Naive thymus-derived CD8-positive, alpha-beta T cell (primary cell): ENCODE measurements at places on chromosomes 13 and 19.
A peak's percentile ranks its signal among the peaks of the same experiment; 100 is the strongest.

- DNase-seq, result no peak
These were observed 763.5 kb upstream of the GPC6 start for GRCh38 chr13:92463134-92463533.

GRCh38 chr19:43616306-43616705 lies 3.1 kb downstream of the ZNF428 start:
- DNase-seq, result no peak

DNA sequence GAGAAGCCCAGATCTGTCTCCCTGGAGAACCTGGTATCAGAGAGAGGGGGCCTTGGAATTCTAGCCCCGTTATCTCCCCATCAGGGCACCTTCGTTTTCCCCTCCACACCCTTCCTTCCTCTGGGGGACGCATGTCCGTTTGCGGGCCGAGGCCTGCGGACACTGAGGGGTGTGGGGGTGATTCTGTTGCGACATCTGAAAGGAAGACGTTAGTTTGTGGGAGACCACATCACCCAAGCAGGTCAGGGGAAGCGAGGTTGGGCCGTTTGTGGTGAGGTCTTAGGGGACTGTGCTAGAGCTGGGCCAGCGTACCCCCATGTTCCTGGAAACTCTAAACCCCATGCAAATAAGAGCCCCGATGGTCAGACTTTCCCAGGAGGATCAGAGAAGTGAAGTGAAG lies 3.7 kb upstream of the HSH2D start:
- DNase-seq, result no peak

DNA sequence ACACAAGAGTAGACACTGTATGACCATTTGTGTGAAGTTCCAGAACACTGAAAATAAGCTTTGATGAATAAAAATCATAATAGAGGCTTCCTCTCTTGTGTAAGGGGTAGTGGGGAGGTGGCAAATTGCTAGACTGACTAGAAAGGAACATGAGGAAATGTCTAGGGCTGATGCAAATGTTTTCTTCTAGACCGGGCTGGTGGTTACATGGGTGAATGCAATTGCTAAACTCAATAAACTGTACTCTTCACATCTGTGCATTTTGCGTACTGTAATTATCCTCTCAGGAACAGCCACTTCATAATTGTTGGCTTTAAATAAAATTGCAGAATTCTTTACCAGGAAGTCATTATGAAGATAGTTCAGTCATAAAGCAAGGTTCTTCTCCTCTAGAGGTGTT lies 5.2 kb upstream of the KBTBD7 start:
- no peak for DNase-seq

- no peak for DNase-seq
These were observed 12.9 kb upstream of the GARIN5A start for GRCh38 chr19:50489461-50490011.

DNA sequence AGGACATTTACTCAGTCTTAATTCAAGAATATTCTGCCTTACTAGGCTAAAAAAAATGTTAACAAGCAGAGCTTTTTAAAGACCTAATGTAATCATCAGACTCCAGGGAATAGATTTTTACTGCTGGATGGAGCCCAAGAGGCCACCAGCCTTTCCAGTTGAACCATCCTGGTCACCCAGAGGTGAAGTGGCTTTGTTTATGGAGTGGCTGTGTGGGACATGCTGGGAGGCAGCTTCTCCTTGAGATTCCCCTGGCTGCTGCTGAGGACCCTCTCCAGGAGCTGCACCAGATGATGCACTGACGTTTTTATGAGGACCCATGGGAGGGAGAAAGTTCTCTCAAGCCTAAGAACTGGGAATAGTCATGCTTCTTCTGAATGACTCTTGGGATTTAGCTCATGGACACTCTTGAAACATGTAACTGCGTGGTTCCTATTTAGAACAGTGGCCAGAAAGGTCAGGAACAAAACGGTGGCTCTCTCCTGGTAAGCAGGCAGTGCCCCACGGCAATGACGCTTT lies 205.9 kb upstream of the MIR17HG start:
- no peak for DNase-seq

GRCh38 chr13:75479102-75479740 lies 2.7 kb downstream of the TBC1D4 start:
- no peak for DNase-seq

DNA sequence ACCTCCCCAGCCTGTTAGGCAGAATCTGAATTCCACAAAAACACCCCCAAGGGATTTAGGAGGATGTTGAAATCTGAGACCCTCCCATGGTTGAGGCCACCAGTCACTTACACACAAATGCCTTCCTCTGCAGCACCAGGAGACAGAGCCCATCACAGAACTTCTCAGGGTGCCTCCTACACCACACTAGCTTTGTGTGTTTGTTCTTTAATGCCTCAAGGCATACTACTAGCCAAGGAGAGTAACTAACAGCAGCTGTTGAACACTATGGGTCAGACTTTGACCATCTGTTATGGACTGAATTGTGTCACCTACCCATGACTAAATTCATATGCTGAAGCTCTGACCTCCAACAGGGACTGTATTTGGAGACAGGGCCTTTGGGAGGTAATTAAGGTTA lies 9.5 kb upstream of the MED26 start:
- DNase-seq, result no peak

DNA sequence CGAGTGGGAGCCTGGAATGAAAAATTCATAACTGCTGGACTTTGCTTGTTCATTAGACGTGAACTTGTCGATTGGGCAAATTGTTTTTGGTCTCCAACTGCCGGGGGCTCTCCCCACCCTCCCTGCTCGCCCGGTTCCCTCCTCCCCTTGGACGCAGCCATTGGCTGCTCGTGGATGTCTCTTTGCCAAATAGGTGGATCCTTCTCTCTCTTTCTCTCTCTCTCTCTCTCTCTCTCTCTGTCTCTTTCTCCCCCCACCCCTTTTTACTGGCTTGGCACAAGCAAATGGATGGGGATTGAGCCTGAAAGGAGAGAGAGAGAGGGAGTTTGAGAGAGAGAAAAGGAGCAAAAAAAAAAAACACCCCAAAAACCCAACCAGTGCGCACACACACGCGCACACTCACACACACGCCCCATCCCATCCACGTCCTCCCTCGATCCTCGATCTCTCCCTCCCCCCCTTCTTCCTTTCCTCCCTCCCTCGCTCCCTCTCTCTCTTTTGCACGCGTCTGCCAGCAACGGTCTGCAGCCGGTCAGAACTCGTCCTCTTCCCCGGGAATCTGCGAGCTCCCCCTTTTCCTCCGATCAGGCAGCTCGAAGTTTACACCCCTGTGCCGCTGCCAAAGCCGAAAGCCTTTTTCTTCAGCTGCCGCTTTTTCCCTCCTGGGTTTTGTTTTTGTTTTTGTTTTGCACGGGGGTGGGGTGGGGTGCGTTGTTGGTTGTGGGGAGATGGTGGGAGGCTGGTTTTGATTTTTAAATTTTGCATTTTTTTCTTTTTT lies 27.8 kb downstream of the NFIX start:
- DNase-seq, result no peak

DNA sequence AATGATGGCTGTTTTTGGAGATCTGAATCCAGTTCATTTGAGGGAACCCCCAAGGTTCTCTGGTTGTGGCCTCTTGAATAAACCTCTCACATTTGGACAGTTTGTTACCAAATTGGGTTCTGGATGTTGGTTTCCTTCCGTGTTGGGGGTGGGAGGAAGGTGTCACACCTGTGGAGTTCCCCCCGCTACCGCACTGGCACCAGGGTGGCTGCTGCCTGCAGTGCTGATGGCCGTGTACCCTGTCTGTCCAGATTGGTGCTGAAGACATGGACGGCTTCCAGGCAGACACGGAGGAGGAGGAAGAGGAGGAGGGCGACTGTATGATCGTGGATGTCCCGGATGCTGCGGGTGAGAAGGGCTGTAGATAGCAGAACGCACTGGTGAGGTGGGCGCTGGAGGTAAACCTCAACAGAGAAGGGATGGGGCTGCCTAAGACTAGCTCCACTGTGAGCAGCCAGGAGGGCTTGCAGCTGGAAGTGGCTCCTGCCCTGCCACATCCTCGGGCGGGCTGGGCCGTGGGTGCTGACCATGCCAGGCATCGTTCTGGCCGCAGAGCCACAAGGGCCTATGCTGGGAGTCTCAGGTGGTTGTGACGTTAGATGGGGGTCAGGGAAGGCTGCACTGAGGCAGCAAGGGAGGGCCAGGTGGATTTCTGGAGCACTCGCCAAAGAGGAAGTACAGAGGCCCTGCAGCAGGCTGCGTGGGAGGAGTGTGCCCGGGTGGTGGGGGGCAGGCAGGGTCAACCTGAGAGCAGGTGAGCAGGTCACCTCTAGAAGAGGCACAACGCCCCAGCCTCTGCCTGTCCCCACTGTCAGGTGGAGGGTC lies 15.4 kb downstream of the UBXN6 start:
- DNase-seq, result peak; percentile 62

GRCh38 chr13:60351855-60352615 lies 45.0 kb upstream of the TDRD3 start:
- DNase-seq, result no peak

DNA sequence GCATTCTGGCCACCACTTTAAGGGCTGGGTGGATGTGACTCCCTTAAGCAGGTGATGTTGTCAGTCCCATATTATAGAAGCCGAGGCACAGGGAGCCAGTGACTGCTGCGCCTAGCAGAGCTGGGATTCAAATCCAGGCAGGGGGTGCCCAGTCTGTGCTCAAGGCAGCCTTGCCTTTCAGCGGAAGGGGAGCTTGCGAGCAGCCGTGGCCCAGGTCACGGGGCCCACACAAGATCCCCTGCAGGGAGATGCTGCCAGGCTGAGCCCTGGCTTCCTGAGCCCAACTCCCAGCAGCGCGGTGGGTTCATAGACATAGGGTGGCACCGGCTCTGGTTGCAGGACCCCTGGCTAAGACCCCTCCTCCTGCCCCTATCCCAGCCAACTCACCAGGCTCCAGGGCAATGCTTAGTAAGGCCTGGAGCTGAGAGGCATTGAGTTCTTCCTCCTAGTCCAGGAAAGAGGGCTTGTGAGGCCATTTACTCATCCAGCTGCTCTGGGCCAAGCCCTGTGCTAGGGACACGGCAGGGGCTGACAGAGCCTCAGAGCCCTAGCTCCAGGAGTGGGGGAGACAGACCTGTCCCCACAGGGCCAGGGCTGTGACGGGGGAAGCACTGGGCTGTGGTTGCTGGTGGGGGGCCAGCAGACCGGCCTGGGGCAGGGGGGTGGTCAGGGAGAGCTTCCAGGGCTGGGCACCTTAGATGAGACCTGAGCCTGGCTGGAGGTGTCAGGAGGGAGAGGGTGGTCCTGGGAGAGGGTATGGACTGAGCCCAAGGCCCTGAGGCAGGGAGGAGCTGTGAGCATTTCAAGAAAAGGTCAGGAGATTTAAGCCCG lies 9.6 kb downstream of the CAPN12 start:
- no peak for DNase-seq

GRCh38 chr13:85091631-85092234 lies 707.5 kb downstream of the SLITRK6 start:
- no peak for DNase-seq

DNA sequence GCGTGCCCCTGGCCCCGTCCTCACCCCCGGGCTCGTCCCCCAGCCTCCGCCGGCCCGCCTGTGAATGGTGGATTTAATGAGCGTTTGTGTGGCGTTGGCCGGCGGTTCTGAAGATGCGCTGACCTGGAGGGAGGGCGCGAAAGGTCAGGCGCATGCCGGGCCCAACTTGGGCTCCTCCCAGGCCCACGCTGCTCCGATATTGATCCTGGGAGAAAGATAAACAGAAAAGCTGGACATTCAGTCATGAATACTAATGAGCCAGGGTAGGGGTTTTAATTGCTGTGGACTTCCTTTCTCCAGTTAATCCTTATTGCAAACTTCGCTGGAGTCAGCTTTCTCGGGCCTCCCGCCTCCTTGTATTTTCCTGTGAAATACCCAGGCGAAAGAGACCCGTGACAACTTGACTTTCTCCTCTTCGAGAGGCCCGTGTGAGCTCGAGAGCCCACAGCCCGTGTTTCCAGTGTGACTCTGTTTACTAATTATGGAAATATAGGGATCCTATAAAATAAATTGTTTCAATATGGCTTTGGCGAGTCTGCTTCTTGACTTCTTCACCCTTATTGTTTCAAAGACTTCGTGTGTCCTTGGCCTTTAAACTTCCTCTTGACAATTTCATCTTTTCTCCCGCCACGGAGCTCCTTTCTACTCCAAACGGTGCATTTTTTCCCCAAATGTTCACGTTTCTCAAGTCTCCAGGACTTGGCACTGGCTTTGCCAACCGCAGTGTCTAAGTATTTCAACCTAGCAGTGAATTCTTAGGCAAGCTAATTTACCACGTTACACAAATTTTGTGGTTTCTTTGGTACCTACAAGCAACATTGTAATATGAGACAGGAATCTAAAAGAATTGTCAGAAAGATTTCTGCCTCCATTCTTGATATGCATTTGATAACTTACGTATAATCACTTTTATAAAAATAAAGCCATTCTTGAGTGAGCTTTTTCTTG lies 10.5 kb downstream of the ZIC2 start:
- no peak for DNase-seq

DNA sequence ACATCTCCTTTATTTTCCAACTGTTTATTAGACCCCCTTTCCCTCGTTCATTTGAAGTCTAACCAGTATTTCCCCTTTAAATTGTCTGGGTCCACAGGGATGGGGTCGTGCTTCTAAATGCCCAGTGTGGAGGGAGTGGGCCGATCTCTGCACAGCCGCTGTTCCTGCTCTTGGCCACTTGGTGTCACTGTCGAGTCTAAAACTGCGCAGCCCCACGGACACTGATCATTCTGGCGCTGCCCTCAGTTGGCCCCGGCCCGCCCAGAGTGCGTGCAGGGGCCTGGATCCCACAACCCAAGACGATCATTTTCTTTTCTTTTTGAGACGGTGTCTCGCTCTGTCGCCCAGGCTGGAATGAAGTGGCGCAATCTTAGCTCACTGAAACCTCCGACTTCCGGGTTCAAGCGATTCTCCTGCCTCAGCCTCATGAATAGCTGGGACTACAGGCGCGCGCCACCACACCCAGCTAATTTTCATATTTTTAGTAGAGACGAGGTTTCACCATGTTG lies 12.0 kb downstream of the WDR88 start:
- peak; percentile 57 for DNase-seq

GRCh38 chr19:44002566-44003460 lies at the start of gene ZNF230:
Gene ZNF230 (plus strand): TSS chr19:44002957. CDS start chr19:44007079, 4,122 bp downstream.
- DNase-seq, result peak; percentile 79

GRCh38 chr19:47098608-47099007 lies 15.0 kb downstream of the ZC3H4 start:
- no peak for DNase-seq
